ENCODE measurements at places on chromosomes 5 and 9. TPM values are rescaled to one million over a fixed set of nuclear protein-coding genes. Genes with fewer than 3 reads are reported as not detected.

Gene SOX30
- total RNA-seq, result not detected

Gene MVB12B
- total RNA-seq, result 2.8 TPM

Gene FLT4
- total RNA-seq, result 0.12 TPM

Gene MAP1B
- total RNA-seq, result 688 TPM

Gene ZDHHC11
- 0.85 TPM for total RNA-seq

Gene FST
- total RNA-seq, result 31.0 TPM

Gene FAM78A
- total RNA-seq, result 2.0 TPM

Gene APBA1
- total RNA-seq, result 11.3 TPM
